ENCODE measurements at places on chromosomes 6 and 20.

DNA sequence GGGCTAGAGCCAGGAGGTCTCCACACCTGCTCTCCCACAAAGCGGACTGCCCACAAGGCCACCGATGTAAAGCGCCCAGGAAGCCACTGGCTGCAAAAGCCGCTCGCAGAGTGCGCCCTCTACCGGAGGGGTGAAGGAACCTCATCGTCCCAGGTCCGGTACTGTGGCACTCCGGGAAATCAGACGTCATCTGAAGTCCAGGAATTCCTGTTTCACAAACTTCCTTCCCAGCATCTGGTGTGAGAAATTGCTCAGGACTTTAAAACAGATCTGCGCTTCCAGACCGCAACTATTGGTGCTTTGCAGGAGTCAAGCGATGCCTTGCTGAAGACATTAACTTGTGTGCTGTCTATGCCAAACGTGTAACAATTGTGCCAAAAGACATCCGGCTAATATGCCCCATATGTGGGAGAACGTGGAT is 115.1 kb upstream of the ARID1B start:
- no peak for DNase-seq

- no peak for DNase-seq
Observed at GRCh38 chr6:21001736-21002135, 467.5 kb downstream of the CDKAL1 start.

DNA sequence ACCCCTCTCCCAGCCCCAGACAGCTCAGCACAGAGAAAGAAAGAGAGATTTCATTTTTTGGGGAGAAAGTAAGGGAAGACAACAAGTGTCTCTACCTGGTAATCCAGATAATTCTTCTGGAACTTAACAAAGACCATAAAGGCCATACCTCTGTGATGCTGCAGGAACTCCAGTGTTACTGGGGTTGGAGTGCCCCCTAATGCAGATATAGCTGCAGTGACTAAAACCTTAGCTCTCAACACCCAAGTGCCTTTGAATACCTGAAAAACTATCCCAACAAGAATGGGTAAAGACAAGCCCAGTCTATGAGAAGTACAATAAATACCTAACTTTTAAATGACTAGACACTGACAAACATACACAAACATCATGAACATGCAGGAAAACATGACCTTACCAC is 365.3 kb upstream of the PTCHD4 start:
- no peak for DNase-seq

DNA sequence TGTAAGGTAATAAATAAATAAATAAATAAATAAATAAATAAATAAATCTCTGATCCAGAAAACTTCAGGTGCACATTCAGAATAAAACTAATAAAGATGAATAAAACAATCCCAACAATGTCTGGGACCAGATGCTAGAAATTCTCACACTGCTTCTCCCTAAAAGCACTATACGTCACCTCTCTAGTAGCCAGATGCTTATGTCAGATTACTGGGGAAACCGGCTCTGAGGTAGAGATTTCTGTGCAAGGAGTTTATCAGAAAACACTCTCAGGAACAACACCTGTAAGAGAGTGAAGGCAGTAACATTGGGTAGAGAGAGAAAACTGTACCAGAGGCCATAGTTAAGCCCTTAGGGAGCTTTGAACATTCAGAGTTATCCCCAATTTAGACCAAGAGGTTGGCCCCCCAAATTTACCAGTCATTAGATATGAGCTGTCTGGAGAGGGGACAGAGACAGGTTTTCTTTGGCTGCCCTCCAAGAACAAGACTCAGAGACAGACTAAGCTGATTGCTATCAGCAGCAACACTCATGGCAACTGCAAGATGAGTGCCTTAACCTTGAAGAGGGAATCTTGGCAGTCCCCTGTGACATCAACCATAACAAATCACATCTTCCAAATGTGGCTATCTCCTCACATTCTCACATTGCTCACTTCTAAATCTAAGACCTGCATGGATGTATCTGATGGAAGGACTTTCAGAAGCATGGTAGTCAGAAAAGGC is 151.2 kb upstream of the BMP5 start:
- DNase-seq, result no peak

- no peak for DNase-seq
Observed at GRCh38 chr6:146997062-146997461, 207.2 kb upstream of the STXBP5 start.

DNA sequence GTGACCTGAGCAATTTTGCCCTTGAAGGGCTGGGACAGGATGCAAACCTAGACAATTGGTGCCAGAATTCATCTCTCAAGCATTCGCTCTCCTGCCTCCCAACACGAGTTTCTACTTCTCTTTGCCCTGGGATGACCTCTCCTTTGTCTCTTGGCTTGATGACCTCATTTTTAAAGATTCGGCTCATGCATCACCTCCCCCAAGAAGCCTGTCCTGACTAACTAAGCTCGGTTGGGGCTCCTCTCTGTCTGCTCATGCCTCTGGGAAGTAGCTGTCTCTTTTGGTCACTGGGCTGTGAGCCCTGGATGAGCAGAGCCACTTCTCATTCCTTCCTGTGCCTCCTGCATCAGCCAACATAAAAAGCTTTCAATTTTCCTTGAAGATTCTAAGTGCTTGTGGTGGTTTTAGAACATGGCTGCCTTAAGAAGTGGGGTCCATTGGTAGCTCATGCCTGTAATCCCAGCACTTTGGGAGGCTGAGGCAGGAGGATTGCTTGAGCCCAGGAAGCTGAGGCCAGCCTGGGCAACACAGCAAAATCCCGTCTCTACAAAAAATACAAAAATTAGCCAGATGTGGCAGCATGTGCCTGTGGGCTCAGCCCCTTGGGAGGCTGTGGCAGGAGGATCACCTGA is 11.1 kb upstream of the TCF15 start:
- no peak for DNase-seq

GRCh38 chr6:33874136-33874760 is 70.4 kb upstream of the MLN start:
- DNase-seq, result no peak

- DNase-seq, result peak; percentile 12
Observed at GRCh38 chr6:154916857-154917256, 78.3 kb upstream of the TIAM2 start.

- DNase-seq, result peak; percentile 80
Observed at GRCh38 chr6:125748406-125749172, 843 bp upstream of the HEY2 start.

DNA sequence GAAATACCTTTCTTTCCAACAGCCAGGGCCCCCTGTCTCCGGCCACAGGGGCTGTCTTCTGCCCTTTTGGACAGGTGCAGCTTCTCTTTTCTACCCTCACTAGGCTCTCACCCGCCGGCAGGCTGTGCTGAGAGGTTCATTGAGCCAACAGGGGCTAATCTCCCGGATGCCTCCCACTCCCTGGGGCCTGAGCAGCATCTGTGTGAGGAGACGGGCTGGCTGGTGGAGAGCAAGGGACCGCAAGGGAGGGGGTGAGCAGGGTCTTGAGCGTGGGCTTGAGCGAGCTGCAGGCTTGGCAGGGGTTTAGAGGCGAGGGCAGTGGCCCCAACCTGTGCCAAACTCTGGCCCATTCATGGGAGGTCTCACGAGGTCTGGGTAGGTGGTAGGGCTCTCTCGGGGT is 56.5 kb upstream of the CST7 start:
- no peak for DNase-seq

- DNase-seq, result no peak
Observed at GRCh38 chr6:126367849-126368248, 27.9 kb downstream of the CENPW start.

All from coronary artery (tissue), 2 donors.